Stimulated activated CD4-positive, alpha-beta T cell treated with anti-CD3 and anti-CD28 coated beads, Interleukin-1b, Interleukin-23, amount 100 ng/mL, for 1 hour (primary cell): ENCODE measurements at places on chromosomes 6 and 20.

DNA sequence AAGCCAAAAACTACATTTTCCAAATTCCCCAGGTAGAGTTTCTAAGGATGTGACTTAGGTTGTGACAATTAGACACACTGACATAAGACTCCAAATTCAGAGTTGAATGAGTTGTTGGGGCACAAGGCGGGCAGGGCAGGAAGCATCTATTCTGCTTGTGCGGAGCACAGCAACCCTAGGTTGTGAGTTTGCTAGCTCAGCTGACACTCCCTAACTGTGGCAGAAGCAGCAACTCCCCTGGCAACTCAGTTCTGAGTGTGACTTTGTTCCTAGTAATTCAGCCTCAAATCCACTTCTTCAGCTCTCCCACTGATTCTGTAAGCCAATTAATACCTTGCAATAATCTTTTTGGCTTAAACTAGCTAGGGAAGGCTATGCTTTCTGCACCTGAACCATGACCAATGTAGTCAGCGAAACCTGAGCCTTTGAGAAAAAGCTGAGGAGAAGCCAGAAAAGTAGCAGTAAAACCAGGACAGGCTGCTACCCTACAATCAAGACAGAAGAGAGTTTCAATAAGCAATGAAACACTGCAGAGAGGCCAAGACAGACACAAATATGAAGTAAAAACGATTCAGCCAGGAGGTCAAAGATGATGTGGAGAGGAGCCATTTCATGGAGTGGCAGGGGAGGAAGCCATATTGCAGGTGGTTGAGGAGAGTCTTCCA lies 30.0 kb upstream of the PAQR8 start:
- no peak for DNase-seq

DNA sequence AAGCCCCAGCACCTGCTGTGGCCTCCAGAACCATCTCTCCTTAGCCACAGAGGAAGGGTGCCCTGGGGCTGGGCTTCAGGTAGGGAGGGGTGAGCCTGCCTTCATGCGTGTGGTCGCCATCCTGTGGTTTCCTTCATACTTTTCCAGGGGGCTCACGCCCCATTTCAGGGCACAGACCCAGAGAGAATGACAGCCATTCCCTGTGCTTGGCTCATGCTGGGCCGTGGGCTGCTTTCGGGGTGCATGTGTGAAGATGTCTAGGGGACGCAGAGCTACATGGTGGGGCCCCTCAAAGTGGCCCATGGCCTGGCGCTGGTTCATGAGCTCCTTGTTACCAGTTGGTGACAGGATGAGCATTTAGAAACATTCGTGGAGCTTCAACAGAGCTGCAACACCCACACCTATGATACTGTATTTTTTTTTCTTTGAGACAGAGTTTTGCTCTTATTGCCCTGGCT lies 190.3 kb upstream of the SLC24A3 start:
- DNase-seq: no peak

DNA sequence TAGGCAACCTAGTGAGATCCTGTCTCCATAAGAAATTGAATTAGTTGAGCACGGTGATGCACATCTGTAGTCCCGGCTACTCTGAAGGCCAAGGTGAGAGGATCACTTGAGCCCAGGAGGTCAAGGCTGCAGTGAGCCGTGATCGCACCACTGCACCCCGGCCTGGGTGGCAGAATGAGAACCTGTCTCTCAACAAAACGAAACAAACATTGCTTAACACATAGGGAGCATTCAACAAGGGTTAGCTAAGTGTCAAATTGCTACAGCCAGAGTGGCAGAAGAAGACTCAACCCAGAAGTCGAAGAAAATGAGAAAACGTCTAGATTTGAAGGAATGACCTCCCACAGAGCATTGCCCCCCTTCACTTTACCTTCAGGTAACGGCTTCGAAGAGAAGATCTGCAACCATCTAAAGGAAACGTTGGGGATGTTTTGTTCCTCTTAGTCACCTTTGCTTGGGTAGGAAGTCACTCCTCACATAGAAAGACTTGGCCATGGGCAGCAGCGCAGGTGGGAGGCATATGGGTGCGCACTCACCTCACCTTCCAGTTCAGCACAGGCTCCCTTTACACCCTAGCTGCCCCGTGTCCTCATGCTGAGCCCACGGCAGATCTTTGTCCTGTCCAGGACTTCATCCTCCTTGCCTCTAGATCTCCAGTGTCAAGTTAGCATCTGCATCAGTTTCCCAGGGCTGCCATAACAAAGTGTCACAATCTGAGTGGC lies 63.7 kb upstream of the SHLD1 start:
- DNase-seq: no peak

- DNase-seq: no peak
Measured at GRCh38 chr6:148495029-148495428, 152.4 kb downstream of the SASH1 start.

GRCh38 chr6:148358196-148358785 lies 15.7 kb downstream of the SASH1 start:
- DNase-seq: no peak

DNA sequence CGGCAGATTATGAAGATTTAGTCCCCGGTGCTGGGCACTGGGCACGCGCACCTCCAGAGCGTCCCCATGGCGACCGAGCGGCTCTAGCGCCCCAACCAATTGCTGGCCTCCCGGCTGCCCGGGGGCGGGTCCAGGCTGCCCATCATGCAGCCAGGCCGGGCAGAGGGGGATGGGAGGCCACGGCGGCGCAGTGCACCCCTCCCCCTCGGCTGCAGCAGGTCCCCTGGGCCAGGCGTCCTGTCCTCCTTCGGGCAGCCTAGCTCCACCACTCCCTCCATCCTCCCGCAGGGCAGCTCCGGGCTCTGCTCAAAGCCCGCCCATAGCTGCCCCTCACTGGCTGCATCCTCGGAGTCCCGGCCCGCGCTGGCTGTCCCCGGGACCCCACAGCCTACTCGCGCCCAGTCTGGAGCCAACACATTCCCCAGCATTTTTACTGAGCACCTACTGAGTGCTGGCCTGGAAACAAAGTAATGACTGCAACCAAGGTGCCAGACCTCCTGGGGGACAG lies 99.4 kb downstream of the ASXL1 start:
- no peak for DNase-seq

- DNase-seq: no peak
Measured at GRCh38 chr6:37029249-37029971, 24.0 kb downstream of the FGD2 start.
